ENCODE measurements at places on chromosomes 13 and 19.
A peak's percentile ranks its signal among the peaks of the same experiment; 100 is the strongest.

GRCh38 chr13:27374126-27374613 lies 50.2 kb upstream of the GTF3A start:
- no peak for DNase-seq

DNA sequence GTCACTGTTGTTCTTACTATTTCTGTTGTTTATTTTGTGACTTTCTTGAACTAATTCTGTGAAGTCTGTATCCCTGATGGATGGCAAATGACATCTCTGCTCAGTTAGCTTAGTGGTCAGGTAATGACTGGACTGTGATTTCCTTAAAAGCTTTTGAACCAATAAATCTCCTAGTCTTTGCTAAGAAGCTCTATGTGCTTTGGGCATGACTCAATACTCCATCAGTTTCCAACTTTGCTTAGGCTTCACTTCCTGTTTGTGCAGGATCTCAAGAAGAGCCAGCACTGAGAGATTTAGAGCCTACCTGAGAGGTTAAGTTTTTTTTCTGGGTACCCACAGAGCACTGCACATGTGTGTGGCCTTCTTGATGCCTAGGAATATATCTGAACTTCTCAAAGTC lies 329.7 kb upstream of the HTR2A start:
- DNase-seq, result no peak

DNA sequence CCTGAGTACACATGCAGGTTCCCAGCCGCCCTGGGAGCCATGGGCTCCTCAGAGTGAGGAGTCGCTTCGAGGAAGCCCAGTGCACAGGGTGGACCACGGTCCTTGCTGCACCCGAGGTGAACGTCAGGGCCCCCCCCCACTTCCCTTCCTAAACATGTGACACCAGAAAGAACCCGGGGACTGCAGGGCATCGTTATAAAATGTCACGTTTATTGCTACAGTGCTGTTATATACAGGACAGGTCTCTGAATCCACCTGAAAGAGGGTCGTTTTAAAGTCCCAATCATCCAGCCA lies 3.8 kb upstream of the UQCR11 start:
- DNase-seq, result no peak

GRCh38 chr13:75173457-75174356 lies 308.3 kb downstream of the TBC1D4 start:
- DNase-seq, result peak; percentile 25

GRCh38 chr19:8611391-8611876 lies 919 bp upstream of the ADAMTS10 start:
- DNase-seq, result no peak

DNA sequence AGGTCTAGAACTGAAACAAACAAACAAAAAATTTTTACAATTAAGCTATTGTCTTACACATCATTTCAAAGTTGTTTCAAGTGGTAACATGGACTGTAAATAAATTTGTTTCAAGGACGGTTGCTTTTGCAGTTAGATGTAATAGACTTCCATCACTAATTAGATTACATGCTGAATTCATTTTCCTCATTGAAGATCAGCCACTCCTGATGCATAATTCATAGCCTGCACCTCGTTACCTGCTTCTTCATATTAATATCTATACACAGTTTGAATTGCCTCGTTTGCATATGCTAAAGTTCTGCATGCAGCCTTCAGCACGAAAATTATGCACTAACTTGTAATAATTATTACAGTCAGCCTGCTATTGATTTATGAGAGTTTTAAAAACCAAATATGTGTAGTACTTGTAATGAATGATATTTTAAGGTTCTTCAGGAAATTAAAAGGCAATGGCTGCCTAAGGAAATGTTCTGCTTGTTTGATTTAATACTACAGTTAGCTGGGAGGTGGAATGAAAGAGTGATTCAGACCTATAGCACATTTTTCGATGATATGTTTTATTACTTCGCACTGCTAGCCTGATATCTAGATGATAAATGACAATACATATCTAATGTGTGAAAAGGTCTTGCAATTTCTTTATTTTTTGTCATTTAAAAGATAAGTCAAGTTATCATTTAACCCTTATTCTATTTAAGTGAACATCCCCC lies 184.9 kb downstream of the DACH1 start:
- DNase-seq, result no peak

- DNase-seq, result no peak
These were observed 364.2 kb upstream of the SLC10A2 start for GRCh38 chr13:103430368-103430767.

DNA sequence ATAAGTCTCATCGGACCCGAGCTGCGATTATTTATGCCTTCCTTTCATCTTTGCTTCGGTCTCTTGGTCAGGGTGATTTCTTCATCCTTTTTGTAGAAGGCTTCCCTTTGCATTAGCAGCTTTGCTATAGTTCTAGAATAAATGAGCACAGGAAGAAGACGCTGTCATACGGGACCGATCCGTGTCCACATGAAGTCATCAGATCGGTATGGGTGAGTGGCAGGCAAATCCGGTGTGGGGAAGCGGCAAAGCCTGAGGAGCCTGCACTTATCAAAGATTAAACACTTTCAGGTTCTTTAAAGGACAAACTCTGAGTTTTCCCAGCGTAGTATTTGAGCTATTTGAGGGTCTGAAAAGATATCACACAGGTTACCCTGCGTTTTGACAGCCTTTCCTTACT lies 119.3 kb downstream of the IRS2 start:
- DNase-seq, result no peak

GRCh38 chr13:30711375-30711774 lies 24.0 kb upstream of the ALOX5AP start:
- DNase-seq, result no peak

All from NCI-H146 (cell line).